ENCODE measurements at places on chromosomes 2 and 18.

DNA sequence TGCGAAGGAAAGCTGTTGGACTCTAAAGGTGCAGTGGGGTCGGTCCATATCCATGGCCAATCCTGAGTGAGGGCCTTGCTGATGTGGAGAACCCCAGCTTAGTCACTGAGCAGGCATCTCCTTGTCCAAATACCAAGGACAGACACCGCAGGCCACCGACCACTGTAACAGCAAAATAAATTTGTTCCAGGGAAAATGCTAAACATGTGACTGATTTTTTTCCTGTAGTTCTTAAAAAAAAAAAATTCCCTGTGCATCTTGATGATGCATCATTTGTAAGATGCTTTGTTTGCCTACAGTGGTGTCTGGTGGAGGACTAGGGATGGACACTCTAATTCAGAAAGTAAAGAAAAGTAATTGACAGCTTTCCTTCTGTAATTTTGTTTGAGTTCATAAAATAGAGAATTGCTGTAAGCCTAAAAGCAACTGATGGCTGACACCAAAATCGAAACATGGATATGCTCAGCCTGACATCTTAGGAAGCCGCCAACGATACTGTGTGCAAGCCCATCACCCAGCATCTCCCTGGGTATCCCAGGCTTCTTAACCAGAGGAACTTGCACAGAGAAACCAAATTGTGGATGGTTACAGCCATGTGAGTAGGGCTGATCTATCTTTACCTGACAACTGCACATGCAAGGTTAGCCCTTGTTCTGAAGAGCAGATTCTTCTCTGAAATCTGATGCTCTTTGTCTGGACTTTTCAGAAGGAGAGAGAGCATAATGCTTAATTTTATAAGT is 188.6 kb downstream of the ARL4C start:
- DNase-seq, result no peak
- H3K27me3 ChIP-seq, result peaks cover 32% of the 10 kb centered on the region
- H3K27ac ChIP-seq, result peak overlapping the region; percentile 74
- no peaks in the 10 kb centered on the region for H3K36me3 ChIP-seq

GRCh38 chr2:222240676-222241049 is 58.1 kb downstream of the PAX3 start:
- no peak for DNase-seq
- H3K4me3 ChIP-seq, result no peak overlapping the region
- no peaks in the 10 kb centered on the region for H3K36me3 ChIP-seq
- no peak overlapping the region for H3K27ac ChIP-seq
- H3K4me1 ChIP-seq, result no peaks in the 10 kb centered on the region
- peaks cover 34% of the 10 kb centered on the region for H3K27me3 ChIP-seq

DNA sequence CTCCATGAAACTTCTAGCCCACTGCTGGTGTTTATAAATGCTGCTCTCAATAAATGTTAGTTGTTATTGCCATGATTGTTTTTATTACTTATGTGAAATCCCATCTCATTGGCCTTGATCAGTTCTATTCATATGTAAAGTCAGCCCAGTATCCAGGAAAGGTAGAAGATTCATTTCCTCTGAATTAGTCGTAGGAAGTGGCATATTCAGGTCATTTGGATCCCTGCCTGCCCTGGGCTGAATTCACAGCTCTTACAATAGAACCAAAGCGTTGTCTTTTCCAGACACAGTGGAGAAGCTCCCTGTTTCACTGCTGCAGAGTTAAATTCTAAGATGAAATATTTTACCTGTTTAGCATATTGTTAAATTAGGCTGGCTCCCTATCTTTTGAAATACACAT is 70.3 kb downstream of the MAIP1 start:
- no peak overlapping the region for H3K27ac ChIP-seq
- no peak for DNase-seq
- no peaks in the 10 kb centered on the region for H3K4me1 ChIP-seq

- H3K27me3 ChIP-seq, result peaks cover 11% of the 10 kb centered on the region
- H3K4me3 ChIP-seq, result no peak overlapping the region
- no peak for DNase-seq
- H3K27ac ChIP-seq, result no peak overlapping the region
- no peaks in the 10 kb centered on the region for H3K4me1 ChIP-seq
Measured at GRCh38 chr2:234670806-234671205, 173.9 kb upstream of the ARL4C start.

GRCh38 chr2:169910109-169910799 is 83.0 kb downstream of the UBR3 start:
- no peaks in the 10 kb centered on the region for H3K4me1 ChIP-seq
- DNase-seq, result no peak
- peaks cover 58% of the 10 kb centered on the region for H3K36me3 ChIP-seq
- no peak overlapping the region for H3K27ac ChIP-seq

DNA sequence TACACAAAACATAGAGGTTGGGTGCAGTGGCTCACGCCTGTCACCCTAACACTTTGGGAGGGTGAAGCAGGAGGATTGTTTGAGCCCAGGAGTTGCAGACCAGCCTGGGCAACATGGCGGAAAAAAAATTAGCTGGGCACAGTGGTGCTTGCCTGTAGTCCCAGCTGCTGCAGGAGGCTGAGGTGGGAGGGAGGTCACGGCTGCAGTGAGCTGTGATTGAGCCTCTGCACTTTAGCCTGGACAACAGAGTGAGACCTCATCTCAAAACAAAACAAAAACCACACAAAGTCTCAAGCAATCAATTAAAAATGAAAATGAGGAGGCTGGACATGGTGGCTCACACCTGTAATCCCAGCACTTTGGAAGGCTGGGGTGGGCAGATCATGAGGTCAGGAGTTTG is 4.9 kb downstream of the NOP58 start:
- no peak for DNase-seq
- peaks cover 18% of the 10 kb centered on the region for H3K36me3 ChIP-seq
- H3K4me3 ChIP-seq, result peak overlapping the region; percentile 66
- no peaks in the 10 kb centered on the region for H3K27me3 ChIP-seq

- DNase-seq, result no peak
- peaks cover 9% of the 10 kb centered on the region for H3K36me3 ChIP-seq
- no peak overlapping the region for H3K4me3 ChIP-seq
- H3K27me3 ChIP-seq, result no peaks in the 10 kb centered on the region
- no peak overlapping the region for H3K27ac ChIP-seq
Measured at GRCh38 chr18:44687421-44687820, 6.7 kb downstream of the SETBP1 start.
